ENCODE measurements at places on chromosomes 2 and 18.

DNA sequence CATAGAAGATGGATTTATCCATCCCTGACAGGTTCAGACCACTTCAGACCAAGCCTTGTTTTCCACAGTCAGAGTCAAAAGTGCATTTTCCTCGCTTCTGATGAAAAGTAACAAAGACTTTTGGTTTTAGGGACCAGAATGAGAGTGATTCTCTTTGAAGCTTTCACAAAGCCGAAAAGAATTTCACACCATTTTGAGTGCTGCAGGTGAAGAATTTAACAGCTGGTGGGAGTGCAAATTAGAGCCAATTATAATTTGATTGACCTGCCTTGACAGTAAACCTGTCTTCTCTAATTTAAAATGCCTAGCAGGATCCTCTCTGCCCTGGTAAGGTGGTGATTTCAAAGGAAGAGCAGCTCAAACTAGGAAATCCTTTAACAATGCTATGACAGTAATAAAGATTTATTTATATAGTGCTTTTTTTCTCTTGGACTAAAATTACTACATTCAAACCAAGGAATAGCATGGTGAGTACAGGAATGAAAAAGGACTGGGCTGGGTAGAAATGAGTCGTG lies 241.6 kb downstream of the HRH4 start:
- DNase-seq = no peak

GRCh38 chr18:31049189-31049588 lies 6.6 kb upstream of the DSC3 start:
- DNase-seq = no peak

- peak; percentile 41 for DNase-seq
Observed at GRCh38 chr18:43789234-43790000, 512.1 kb upstream of the SYT4 start.

DNA sequence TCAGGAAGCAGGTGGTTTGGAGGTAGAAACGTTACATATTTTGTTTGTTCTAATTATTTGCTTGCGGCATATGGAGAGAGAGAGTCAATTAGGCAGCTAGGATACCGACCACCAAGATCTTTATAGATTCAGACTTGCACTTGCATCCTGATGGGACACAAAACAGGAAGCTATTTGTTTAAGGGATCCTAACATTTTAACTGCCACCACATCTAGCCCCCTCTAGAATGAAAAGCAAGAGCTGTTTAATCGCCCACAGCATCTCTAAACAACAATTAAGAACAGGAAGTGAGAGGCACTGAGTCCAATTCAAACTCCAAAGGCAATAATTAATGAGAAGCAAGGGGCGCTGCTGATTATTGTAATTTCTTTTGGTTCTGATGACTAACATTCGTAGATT lies 182.0 kb upstream of the LINC00305 start:
- DNase-seq = no peak

DNA sequence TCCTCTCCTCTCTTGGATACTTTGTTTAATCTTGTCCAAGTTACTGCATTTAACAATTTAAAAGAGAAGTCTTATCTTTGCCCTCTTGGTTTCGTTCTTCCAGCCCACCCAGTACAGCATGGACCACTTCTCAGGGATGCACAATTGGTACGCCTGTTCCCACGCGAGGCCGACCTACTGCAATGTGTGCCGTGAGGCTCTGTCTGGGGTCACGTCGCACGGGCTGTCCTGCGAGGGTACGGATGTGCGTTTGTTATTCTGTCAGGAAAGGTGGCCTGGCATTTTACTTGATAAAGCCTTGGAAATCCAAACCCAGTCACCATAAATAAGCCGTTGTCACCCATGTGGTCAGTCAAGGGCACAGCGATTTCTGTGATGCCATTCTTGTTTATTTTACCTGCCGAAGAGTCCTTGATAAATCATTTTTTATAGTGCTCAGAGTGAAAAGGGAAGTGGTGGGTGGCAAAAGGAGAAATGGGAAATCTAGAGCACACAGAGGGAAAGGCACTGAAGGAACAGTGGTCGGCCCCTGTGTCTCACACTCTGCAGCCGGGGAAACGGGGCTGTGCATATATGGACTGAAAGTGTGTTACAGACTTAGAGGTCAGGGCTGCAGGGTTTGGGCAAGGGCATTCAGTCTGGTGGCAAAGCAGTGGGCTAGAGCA lies 80.5 kb downstream of the DGKD start:
- DNase-seq = no peak

GRCh38 chr2:45153121-45153520 lies 143.9 kb upstream of the SIX2 start:
- no peak for DNase-seq

GRCh38 chr2:60364491-60364890 lies 189.0 kb downstream of the BCL11A start:
- no peak for DNase-seq

GRCh38 chr18:2310886-2311285 lies 260.4 kb downstream of the METTL4 start:
- DNase-seq = no peak

DNA sequence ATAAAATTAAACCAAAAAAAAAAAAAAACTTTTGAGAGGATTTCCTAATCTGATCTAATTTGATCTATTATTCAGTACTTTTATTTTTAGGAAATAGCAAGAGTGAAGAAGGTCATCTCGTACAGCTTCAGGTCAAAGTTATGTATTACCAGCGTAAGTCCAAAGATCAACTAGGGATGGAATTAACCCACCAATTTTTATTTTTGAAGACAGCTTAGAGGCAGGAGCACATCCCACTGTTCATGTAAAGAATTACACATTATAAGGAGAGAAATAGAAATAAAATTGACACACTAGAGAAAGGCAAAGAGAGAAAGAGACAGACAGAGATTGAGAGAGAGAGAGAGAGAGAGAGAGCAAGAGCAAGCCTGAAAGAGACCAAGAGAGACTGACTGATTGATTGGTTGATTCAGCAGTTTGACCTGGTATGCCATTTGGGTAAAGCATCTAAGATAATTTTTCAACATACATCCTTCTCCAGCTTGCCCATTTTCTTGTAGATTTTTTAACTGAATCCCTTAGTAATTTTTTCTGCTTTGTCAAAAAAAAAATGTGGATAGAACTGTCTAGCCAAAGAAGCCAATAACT lies 25.1 kb downstream of the DOCK10 start:
- DNase-seq = no peak

Measured in M059J (cell line).